ENCODE measurements at places on chromosomes 2 and 18. TPM values are rescaled to one million over a fixed set of nuclear protein-coding genes. Genes with fewer than 3 reads are reported as not detected.

Gene RAB6D
- not detected for total RNA-seq

Gene SERPINB10
- not detected for total RNA-seq

Gene RESP18
- total RNA-seq: not detected

Gene POTEJ
- total RNA-seq: not detected

Gene MEIS1
- total RNA-seq: 1.8 TPM

Gene DCC
- total RNA-seq: not detected

Gene SAG
- total RNA-seq: not detected

Gene CCDC195
- total RNA-seq: not detected

Gene ING5
- total RNA-seq: 23.8 TPM

Gene CYP27C1
- 4.2 TPM for total RNA-seq

Gene NPHP1
- total RNA-seq: 8.7 TPM

Gene CCL20
- 5.9 TPM for total RNA-seq

Gene SCN2A
- total RNA-seq: not detected

Gene VAMP5
- total RNA-seq: 0.31 TPM

Gene SIX2
- total RNA-seq: 0.72 TPM

Gene CHPF
- total RNA-seq: 30.9 TPM
